ENCODE measurements at places on chromosomes 12 and 14.

- DNase-seq, result no peak
These were observed 5.4 kb upstream of the WIF1 start for GRCh38 chr12:65126482-65126881.

- no peak for DNase-seq
These were observed 465.6 kb downstream of the AACS start for GRCh38 chr12:125530876-125531275.

- no peak for DNase-seq
These were observed 146.0 kb upstream of the PLEKHG7 start for GRCh38 chr12:92556637-92557421.

DNA sequence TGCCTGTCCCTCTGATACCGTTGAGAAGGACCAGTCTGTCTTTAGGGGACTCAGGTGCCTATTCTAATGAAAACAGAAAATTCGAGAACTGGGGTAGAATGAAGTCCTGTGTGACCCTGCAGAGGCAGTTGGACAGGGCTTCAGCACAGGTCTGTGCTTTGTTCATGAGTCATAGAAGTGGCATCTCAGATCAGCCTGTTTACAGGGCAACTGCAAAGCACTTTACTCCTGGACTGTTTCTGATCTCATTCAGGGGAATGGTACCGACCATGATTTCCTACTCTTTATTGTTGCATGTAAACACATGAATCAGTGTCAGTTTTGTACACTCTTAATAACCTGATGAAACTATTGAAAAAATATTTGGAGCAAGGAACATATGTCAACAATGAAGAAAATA is 1517.0 kb downstream of the AACS start:
- DNase-seq, result no peak

GRCh38 chr12:27012982-27013255 is 1.3 kb downstream of the TM7SF3 start:
- DNase-seq, result no peak

DNA sequence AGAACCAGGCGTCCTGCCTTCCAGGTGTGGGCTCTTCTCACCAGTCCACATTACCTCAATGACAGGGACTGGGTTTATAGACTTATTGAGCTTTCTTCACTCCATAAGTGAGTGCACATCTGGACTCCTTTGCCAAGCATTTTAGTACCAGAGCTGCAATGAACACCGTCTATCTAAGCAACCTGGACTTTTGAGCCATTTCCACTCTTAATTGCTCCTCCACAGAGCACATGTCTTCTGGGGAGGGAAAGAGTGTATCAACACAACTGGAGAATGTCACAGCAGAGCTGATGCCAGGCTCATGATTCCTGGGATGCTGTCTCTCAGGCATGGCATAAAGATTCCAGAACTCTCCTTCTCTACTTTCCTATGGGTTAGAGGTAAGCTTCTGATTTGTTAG is 43.0 kb upstream of the BDKRB2 start:
- no peak for DNase-seq

- no peak for DNase-seq
These were observed 114.4 kb downstream of the LMNTD1 start for GRCh38 chr12:25438638-25439037.

Measured in stimulated activated CD4-positive, alpha-beta T cell treated with anti-CD3 and anti-CD28 coated beads, Interleukin-4, amount 100 ng/mL, for 4 hours (primary cell).